ENCODE measurements at places on chromosomes 2 and 18. TPM values are rescaled to one million over a fixed set of nuclear protein-coding genes. Genes with fewer than 3 reads are reported as not detected.

DNA sequence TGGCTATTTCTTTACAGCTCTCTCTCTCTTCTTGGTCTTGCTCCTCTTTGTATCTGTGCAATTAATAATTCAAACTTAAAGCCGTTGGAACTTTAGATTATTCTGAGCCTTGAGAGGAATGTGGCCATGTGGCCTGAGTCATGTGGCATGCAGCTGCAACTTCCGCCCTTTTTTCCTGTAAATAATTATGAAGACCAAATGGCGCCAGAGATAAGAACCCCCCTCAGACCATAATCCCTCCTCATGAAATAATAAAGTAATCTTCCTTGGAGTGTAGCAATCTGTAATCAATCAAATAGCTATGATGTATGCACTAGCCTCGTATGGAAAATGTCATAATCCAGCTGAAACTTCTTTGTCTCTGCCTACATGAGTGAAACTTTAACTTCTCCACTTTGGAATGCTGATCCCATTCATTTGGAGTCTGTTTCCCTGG lies 13.5 kb upstream of the TWSG1 start:
- no peaks in the 10 kb centered on the region for H3K4me1 ChIP-seq
- H3K27me3 ChIP-seq, result no peaks in the 10 kb centered on the region
- H3K36me3 ChIP-seq, result no peaks in the 10 kb centered on the region
- DNase-seq, result no peak
- H3K4me3 ChIP-seq, result no peak overlapping the region

DNA sequence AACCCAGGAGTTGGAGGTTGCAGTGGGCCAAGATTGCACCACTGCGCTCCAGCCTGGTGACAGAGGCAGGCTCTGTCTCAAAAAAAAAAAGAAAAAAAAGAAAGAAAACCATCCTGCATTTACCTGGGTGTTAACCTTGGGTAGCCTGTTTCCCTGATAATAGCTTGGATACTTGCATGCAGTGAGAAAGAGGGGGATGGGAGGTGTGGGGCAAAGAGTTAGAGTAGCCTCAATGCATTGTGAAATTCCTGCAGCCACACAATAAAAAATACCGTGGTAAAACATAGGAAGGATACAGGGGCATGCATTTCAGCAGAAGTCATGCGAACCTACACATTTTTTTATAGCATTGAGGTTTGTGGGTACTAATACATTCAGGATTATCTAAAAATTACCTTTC lies 76.6 kb upstream of the ZNF516 start:
- no peak overlapping the region for H3K4me3 ChIP-seq
- H3K4me1 ChIP-seq, result no peaks in the 10 kb centered on the region
- no peak overlapping the region for H3K27ac ChIP-seq
- no peaks in the 10 kb centered on the region for H3K36me3 ChIP-seq
- no peak for DNase-seq

- H3K27ac ChIP-seq, result no peak overlapping the region
- peaks cover 46% of the 10 kb centered on the region for H3K4me1 ChIP-seq
- H3K36me3 ChIP-seq, result no peaks in the 10 kb centered on the region
- no peak overlapping the region for H3K4me3 ChIP-seq
- no peak for DNase-seq
- H3K27me3 ChIP-seq, result peaks cover 5% of the 10 kb centered on the region
Measured at GRCh38 chr2:127419448-127420038, 1.3 kb downstream of the PROC start.

- no peak overlapping the region for H3K4me3 ChIP-seq
- no peak for DNase-seq
- H3K27ac ChIP-seq, result no peak overlapping the region
- H3K36me3 ChIP-seq, result no peaks in the 10 kb centered on the region
Measured at GRCh38 chr2:202976809-202977208, 37.9 kb upstream of the NBEAL1 start.

- no peaks in the 10 kb centered on the region for H3K27me3 ChIP-seq
- H3K4me3 ChIP-seq, result no peak overlapping the region
- no peak overlapping the region for H3K27ac ChIP-seq
- no peaks in the 10 kb centered on the region for H3K36me3 ChIP-seq
- H3K4me1 ChIP-seq, result no peaks in the 10 kb centered on the region
Measured at GRCh38 chr2:36294316-36294721, 61.3 kb upstream of the CRIM1 start.

GRCh38 chr2:57562495-57562894 lies 484.1 kb upstream of the VRK2 start:
- no peaks in the 10 kb centered on the region for H3K27me3 ChIP-seq
- H3K4me1 ChIP-seq, result no peaks in the 10 kb centered on the region
- no peak for DNase-seq
- no peak overlapping the region for H3K27ac ChIP-seq
- H3K36me3 ChIP-seq, result no peaks in the 10 kb centered on the region

- no peaks in the 10 kb centered on the region for H3K27me3 ChIP-seq
- peaks cover 51% of the 10 kb centered on the region for H3K4me1 ChIP-seq
- no peak overlapping the region for H3K4me3 ChIP-seq
- DNase-seq, result no peak
- H3K27ac ChIP-seq, result no peak overlapping the region
Measured at GRCh38 chr2:111162718-111163331, 42.1 kb downstream of the BCL2L11 start.

DNA sequence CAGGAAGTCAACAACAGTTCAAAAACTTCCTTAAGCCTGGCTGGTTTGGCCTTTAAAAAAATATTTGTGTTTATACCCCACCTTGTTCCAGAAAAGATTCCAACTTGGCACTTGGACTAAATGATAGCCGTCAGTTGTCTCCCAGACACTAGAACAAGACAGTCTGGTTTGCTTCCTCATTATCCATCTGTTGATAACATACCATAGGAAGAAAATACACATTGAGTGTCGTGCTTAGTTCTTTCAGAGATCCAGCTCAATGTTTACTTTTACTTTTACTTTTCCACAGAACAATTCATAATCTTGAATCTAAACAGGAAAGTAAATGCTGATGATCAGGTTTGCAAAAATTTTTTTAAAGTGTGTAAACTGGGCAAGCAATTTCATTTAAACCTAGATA lies 2.4 kb upstream of the VPS54 start:
- no peak for DNase-seq
- H3K4me1 ChIP-seq, result peaks cover 9% of the 10 kb centered on the region
- no peaks in the 10 kb centered on the region for H3K27me3 ChIP-seq
- H3K27ac ChIP-seq, result no peak overlapping the region
- H3K4me3 ChIP-seq, result no peak overlapping the region

DNA sequence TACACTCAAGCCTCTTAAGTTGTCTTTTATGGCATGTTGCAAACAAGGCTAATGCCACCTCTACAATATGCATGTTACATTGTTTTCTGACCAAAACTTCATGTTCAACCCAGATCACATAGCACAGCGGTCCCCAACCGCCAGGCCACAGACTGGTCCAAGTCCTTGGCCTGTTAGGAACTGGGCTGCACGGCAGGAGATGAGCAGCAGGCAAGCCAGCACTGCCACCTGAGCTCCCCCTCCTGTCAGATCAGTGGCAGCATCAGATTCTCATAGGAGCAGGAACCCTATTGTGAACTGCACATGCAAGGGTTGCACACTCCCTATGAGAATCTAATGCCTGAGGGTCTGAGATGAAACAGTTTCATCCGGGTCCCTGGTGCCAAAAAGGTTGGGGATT lies 324.8 kb upstream of the CHAC2 start:
- H3K27me3 ChIP-seq, result no peaks in the 10 kb centered on the region
- H3K36me3 ChIP-seq, result no peaks in the 10 kb centered on the region
- H3K4me1 ChIP-seq, result no peaks in the 10 kb centered on the region
- no peak overlapping the region for H3K4me3 ChIP-seq
- no peak for DNase-seq

- H3K4me1 ChIP-seq, result no peaks in the 10 kb centered on the region
- H3K36me3 ChIP-seq, result no peaks in the 10 kb centered on the region
- no peak for DNase-seq
- H3K4me3 ChIP-seq, result no peak overlapping the region
- H3K27me3 ChIP-seq, result no peaks in the 10 kb centered on the region
Measured at GRCh38 chr2:68167186-68167585, 9.5 kb downstream of the PNO1 start.

GRCh38 chr2:65357959-65358294 lies 74.5 kb downstream of the SPRED2 start:
- no peaks in the 10 kb centered on the region for H3K36me3 ChIP-seq
- H3K27ac ChIP-seq, result no peak overlapping the region
- no peaks in the 10 kb centered on the region for H3K4me1 ChIP-seq
- H3K27me3 ChIP-seq, result no peaks in the 10 kb centered on the region

DNA sequence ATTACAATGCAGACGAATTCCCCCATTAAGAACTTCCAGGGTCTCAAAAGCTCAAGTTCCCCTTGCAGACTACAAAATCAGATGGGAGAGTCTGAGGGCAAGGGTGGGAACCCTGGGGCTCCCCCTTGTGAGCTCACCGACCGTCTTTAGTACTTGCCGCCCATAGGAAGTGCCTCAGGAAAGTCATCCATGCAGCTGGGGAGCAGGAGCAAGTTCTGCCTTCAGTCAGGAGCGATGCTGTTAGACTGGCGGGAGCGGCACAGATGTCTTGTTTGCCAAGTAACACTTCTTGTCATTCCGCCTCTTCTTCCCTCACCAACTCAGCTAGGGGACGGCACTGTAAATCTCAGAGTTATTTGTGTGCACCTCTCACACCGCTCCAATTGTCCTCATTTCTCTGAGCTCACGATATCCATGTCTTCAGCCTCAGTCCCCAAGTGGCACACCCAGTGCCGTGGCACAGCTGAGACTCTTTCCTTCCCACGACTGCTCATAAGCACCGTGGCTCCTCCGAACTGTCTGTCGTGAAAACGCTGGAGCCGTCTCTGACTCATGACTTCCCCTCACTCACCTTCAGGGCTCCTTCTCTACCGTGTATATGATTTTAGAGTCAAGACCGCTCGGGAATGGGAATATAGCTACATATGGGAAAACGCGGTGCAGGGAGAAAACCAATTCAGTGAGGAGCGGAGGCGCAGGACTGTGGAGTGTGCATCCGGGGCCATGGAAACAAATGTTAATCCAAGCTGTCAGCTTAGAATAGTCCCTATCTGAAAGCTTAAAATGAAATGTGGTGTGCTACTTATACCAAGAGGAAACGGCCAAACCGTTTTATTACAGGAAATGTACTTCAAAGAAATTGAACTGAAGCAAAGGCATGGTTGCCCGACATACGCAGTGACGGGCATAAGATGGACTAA lies 34.0 kb downstream of the UXS1 start:
- no peak for DNase-seq
- no peaks in the 10 kb centered on the region for H3K27me3 ChIP-seq
- H3K4me3 ChIP-seq, result no peak overlapping the region
- peaks cover 4% of the 10 kb centered on the region for H3K36me3 ChIP-seq

ZEB2 gene
- total RNA-seq, result 190 TPM

RAB17 gene
- 6.5 TPM for total RNA-seq

TEX44 gene
- not detected for total RNA-seq

SPDYA gene
- 5.3 TPM for total RNA-seq

HRH4 gene
- total RNA-seq, result 2.5 TPM

RUFY4 gene
- total RNA-seq, result 0.68 TPM

ERLEC1 gene
- 50.3 TPM for total RNA-seq

ZRANB3 gene
- 4.2 TPM for total RNA-seq

UGT1A3 gene
- total RNA-seq, result not detected
